ENCODE measurements at places on chromosomes 5 and 9. TPM values are rescaled to one million over a fixed set of nuclear protein-coding genes. Genes with fewer than 3 reads are reported as not detected.

GRCh38 chr9:286071-286740, 71.5 kb downstream of the DOCK8 start:
- DNase-seq: no peak

DNA sequence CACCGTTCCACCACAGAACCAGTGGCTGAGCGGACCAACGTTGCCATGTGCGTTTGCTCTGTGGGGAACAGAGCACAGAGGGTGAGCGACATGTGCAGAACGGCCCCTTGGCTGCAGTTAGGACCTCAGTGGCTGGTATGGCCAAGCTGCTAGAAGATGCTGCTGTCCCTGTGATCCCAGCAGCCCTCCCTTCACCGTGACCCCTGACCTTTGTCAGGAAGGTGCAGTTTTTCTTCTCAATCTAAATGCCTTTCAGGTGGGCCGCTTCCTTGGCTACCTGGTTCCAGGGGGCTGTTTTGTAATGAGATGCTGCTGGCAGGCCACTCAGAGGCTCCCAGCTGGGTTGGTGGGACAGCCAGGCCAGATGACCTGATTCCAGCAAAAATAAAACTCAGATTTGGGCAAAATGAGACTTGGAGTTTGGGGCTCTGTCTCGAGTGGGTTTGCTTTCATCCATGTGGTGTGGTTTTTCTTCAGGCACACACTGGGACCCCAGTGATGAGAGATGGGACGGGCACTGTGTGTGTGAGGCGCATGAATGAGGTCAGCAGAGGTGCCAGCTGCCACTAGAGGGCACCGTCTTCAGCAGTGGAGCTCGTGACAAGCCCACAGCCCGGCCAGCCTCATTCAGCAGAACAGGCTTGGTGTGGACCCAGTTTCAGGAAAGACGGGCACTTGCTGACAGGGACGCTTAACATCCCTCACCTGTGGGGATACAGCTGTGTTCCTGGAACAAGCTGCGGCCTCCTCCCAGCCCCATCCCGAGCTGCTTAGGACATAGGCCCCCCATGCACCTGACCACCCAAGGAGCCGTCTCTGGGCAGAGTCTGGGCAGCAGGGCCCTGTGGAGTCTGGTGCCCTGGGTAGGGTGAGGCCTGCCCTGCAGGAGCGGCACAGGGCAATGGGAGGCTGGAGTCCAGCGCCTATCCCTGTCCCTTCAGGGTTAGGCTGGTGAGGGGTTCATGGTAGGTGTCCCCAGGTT, 4.1 kb downstream of the MRPS2 start:
- no peak for DNase-seq

GRCh38 chr9:75889977-75890471, 449 bp upstream of the PCSK5 start:
- DNase-seq: no peak

- DNase-seq: no peak
Observed at GRCh38 chr9:100219347-100219746, 120.3 kb downstream of the INVS start.

The IFNA13 gene
- total RNA-seq: not detected

All from cardiac septum (tissue), 1 donor.